ENCODE measurements at places on chromosomes 16 and 17.

DNA sequence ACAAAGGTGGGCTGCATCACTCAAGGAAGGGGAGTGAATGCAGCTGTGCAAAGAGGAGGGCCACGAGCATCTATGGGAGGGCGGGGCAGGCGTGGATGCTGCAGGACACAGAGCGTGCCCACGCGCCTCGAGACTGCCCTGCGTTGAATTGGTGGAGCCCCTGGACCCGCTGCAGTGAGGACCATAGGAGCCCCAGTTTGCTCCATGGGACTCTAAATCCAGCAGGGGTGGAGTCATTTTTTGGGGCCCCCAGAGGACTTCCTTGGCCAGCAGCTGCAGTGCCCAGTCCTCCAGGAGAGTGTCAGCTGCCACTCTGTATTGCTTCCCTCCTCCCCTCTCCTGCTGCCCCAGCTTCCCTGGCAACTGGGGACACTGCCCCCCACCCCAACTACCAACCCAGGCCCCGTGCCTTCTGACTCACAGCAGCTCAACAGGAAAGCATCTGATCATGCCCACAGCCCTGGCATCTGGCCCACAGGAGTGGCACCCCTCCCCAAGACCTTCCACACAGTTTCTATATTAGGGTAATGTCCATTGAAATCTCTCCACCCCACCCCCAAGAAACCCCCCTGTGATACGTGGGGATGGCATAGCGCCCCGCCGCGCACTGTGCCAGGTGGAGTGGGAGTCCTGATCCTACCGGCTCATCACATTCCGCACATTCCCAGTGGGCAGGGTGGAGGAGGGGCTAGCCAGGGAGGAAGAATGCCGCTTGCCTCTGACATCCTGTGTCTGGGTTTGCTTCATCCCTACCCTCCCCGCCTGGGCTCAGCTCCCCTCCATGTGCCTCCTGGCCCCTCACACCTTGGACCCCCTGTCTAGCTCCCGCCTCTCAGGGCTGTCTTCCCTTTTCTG is 27.8 kb upstream of the ITGA3 start:
- DNase-seq = no peak

- no peak for DNase-seq
These were observed 152.9 kb downstream of the CLEC16A start for GRCh38 chr16:11097094-11097786.

DNA sequence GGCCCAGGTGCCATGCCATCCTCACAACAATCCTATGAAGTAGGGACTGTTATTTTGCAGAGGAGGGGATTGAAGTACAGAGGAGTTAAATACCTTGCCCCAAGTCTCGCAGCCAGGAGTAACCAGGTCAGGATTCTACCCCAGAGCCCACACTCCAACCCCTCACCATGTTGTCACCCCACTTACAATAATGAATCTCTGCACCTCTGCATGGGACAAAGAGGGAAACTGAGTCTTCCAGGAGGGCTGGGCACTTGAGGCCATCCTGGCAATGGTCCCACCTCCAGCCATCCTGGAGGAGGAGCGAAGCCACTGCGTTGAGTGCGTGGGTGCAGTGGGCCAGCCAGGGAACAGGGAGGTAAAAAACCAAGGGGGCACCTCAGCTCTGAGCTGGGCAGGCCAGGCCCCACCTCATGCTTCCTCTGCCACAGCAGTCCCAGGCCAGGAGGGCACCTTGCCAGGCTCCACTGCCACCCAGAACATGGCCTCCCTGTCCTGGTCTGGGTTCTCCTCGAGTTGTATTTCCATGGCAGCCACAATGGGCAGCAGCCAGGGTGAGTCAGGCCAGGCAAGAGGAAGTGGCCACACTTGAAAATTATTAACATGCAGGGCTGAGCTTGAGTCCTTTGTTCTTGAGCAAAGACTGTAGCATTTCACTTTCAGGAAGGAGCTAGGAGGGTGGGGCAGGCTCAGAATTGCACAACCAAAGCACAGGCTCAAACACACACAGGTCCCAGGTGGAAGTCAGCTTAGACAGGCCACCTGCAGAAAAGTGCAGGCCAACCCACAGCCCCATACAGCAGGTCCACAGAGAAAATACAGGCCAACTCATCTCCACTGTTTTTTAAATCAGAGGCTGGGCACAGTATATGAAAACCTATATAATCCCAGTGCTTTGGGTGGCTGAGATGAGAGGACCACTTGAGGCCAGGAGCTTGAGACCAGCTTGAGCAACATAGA is 52.1 kb downstream of the CUEDC1 start:
- DNase-seq = no peak

DNA sequence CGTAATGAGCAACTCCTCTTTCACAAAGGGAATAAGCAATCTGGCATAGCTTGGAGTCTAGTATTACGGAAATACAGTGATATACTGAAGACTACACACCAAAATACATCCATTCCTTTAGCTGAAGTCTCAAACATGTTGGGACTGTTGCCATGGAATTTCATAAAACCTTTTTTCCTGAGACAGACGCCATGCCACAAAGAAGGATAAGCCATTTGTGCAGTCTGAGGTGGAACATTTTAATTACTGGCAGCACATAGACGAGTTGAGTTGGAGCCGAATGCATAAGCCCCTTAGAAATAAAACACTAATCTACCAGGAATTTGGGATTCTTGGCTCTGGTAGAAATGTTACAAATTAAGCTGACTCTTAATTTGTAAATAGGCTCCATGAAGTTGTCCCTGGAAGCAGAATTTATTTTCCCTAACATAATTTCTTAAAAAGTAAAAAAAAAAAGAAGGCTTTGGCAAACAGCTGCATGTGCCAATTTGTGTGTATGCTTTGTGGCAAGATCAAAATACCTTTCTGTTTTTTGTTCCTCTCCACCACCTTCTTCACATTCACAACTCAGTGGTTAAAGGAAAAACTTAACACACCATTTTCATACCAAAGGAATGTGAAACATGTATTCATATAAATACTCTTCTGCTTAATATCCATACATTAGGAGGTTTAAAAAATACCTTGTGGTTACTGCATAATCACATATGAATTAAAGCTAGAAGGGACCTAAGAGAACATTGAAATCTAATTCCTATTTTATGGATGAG is 25.5 kb downstream of the GRB7 start:
- no peak for DNase-seq

DNA sequence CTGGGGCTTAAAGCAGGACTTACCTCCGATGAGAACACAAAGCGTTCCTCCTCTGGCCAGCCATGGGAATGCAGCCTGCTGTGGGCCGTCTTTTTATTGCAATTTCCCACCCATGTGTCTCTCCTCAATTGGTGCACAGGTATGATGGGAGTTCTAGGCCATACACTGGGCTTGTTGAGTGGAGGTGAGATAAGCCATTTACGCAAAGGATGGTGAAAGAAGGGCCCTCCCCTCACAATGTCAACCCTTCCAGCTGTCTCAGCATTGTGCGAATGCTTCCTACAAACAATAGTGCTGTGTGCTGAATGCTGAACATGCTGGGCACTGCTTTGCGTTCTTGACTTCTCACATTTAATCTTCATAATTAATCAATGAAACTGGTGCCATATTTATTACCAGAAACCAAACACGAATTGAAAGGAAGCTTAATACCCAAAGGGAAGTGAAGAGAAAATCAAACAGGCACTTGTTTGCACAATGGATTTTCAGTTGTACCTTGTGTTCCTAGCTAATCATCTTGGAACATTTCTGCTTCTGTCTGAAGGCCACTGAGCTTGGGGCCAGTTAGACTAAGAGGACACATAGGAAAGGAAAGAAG is at the start of gene GP2:
GP2 (minus strand) TSS at position 70 of the 598 bp plus-strand sequence. CDS start 1,082 bp downstream, outside the sequence.
- DNase-seq = no peak

DNA sequence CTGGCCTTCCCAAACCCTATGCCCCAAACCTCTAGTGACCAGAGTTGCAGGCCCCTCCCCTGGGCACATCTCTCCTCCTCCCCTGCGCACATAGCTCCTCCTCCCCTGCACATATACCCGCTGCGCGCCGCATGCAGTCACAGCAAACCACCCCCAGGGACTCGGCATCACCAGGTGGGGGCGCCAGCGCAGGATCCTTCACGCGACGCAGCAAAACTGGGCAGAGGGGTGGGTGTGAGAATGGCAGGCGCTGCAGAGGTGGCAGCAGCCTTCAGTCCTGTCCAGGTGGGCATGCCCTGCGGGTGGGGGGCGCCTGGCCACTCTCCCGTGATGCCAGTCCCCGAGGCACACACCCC is 5.6 kb downstream of the CORO6 start:
- DNase-seq = peak; percentile 95
